Temporal lobe (tissue), 4 donors: ENCODE measurements at places on chromosomes 11 and 22. TPM values are rescaled to one million over a fixed set of nuclear protein-coding genes. Genes with fewer than 3 reads are reported as not detected.

Gene IFITM5
- total RNA-seq: not detected

Gene ZBTB16
- total RNA-seq: 8.4 TPM

Gene LARGE2
- total RNA-seq: 0.25 TPM

Gene PRCP
- 32.9 TPM for total RNA-seq

Gene SYCE3
- total RNA-seq: not detected

Gene FGF19
- total RNA-seq: not detected

Gene SHANK2
- 41.6 TPM for total RNA-seq
